ENCODE measurements at places on chromosomes 1 and 21. TPM values are rescaled to one million over a fixed set of nuclear protein-coding genes. Genes with fewer than 3 reads are reported as not detected.

ELF3 gene
- total RNA-seq: under 0.01 TPM

COL11A1 gene
- total RNA-seq: under 0.01 TPM

SMIM1 gene
- 0.51 TPM for total RNA-seq

ZNF695 gene
- total RNA-seq: 1.0 TPM
